ENCODE measurements at places on chromosomes 7 and 10.
A peak's percentile ranks its signal among the peaks of the same experiment; 100 is the strongest.

GRCh38 chr7:18174996-18175395, 147.3 kb upstream of the PRPS1L1 start:
- DNase-seq: no peak

- DNase-seq: no peak
These were observed 577.2 kb upstream of the PCDH15 start for GRCh38 chr10:55378196-55378595.

GRCh38 chr7:45001138-45001694, 1.2 kb downstream of the CCM2 start:
- DNase-seq: peak; percentile 55

GRCh38 chr10:93039721-93040120, 20.9 kb upstream of the CYP26C1 start:
- no peak for DNase-seq

DNA sequence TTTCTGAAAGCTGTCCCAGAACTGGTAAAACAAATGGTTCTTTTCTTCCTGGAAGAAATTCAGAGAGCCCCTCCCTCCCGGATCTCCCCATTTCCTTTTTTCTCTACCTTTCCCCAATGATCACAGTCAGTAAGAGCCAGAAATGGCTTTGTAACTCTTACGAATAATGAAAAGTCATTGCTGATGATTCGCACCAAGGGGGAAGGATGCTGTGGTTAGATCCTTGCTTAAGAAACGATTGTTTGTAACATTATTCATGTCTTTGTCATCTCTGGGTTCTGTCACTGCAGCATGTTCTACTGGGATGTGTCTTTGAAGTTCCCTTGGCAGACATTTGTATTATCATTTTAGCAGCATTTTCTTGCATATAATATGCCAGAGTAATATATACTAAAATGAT, 138.9 kb downstream of the CACNB2 start:
- no peak for DNase-seq

- no peak for DNase-seq
These were observed 178.0 kb downstream of the LRRN3 start for GRCh38 chr7:111268941-111269340.

- no peak for DNase-seq
These were observed 36.1 kb downstream of the XPNPEP1 start for GRCh38 chr10:109887243-109887642.

- DNase-seq: no peak
These were observed 35.1 kb downstream of the BRAF start for GRCh38 chr7:140889645-140890044.

DNA sequence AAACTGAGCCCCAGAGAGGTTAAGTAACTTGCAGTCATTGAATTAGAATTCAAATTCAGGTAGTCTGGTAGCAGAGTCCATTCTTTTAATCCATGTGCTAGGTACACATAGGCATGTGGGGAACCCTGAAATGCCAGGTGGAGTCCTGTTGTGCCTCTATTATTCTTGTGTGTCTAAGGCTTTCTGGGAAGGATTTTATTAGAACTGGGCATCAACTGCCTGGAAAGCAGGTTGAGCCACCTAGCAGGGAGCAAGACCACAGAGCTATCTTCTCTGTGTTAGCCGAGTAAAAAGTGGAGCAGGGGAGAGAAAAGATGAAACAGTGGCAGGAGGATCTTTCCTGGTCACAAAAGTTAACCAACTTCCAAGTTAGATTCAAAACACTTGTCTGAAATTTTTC, 494.6 kb downstream of the LRMDA start:
- no peak for DNase-seq

DNA sequence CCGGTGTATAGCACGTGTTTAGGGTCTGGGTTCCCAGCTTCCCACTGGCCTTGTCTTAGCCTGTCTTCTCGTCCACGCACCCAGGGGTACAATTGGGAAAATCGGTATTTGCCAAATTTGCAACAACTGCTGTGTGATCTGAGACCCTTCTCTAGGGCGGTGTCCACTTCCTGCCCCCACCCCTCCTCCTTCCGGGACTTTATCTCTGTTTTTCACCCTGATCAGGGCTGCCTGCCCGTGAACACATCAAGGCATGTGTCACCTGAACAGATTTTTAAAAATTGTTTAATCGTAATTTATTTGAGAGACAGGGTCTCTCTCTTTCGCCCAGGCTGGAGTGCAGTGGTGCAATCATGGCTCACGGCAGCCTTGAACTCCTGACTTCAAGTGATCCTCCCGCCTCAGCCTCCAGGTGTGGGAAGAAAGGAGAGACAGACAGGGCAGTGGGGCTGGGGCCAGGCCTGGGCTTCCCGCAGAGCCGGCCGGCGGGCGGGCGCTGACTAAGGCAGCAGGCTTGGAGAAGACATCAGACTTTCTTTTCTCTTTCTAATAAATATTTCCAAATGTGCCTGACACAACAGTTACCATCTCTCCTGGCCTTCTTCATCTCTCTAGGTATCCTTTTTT, 27.5 kb downstream of the ELFN1 start:
- no peak for DNase-seq

DNA sequence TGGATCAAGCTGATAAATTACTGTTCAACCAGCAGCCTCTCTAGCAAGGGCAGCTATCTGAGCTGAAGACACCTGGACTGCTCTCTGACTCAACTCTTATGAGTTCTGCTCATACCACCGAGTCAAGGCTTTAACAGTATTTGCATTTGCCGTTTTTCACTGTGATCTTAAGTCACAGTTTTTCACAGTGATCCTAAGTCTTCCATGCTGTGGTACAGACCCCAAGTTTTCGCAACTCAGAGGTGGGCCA, 31.3 kb downstream of the PIP4K2A start:
- no peak for DNase-seq

DNA sequence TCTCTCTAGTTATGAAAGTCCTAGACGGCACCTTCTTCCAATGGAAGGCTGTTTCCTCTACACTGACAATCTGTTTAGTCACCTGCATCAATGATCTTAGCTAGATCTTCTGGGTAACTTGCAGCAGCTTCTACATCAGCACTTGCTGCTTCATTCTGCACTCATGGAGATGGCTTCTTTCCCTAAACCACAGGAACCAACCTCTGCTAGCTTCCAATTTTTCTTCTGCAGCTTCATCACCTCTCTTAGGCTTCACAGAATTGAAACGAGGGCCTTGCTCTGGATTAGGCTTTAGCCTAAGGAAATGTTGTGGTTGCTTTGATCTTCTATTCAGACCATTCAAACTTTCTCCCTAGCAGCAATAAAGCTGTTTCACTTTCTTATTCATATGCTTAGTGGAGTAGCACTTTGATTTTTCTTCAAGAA, 24.6 kb downstream of the NAMPT start:
- no peak for DNase-seq

DNA sequence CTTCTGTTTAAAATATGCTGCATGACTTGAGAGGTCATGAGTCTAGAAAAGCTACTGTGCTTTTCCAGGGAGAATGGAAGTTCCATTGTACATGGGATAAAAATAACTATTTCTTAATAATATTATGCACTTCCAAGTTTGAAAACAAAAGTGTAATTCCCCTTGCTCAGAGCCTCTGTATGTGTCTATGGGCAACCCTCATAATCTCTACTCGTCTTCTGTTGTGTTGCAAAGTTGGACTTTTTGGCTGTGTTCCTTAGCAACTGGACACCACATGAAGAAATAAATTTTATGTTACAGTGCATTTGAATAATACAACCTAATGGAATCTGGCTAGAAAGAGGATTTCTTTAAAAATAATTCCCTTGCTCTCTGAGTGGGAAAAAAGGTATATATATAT, 242.6 kb downstream of the TWIST1 start:
- no peak for DNase-seq

DNA sequence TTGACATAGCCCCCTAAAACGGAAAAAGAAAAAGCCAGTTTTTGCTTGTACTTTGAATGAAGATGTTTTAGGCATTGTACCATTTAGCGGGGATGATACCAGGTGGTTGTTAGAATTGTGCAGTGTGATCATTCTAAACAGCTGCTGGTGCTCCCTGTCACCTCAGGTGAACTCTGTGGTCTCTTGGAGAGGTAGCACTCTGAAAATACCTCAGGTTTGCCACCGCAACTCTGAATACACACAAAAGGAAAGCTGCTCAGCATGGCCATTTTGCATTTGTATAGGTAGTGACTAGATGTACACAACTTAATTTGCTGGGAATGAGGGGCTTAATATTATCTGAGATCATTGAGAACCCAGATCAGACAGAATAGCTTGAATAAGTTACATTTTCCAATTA, 52.6 kb downstream of the PLEKHA8 start:
- DNase-seq: no peak
